ENCODE measurements at places on chromosomes 16 and 17.

GRCh38 chr16:58507195-58507962 lies 7.4 kb downstream of the NDRG4 start:
- DNase-seq = no peak

DNA sequence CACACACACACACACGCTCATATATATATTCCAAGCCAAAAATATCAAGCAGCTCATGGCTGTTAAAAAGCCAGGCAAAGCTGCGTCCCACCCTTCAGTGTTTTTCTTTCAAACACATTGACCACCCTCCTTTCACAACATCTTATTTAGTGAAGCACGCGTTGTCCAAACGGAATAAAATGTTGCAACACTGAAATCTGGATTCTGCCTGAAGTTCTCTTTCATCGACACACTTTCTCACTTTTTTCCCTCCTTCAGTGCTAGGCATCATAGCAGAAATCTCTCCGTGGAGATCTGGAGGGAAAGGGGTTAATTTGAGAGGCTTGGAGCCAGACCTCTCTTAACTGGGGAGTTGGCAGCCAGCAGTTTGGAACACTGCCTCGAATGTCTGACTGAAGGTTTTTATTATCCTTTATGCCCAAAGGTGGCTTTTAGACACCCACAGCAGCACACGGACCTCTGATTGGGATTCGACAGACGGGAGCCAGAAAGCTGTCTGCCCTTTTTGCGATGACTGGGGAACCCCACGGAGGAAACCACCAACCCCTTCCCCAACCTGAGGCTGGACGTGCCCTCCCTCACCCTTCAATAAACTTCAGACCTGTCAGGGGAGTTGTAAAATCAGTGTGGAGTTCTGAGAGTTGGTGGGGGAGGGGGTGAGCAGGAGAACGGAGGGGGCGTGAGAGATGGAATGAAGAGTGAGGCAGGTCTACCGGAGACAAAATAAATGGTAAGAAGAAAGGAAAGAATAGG lies 833.6 kb upstream of the SOX9 start:
- no peak for DNase-seq

DNA sequence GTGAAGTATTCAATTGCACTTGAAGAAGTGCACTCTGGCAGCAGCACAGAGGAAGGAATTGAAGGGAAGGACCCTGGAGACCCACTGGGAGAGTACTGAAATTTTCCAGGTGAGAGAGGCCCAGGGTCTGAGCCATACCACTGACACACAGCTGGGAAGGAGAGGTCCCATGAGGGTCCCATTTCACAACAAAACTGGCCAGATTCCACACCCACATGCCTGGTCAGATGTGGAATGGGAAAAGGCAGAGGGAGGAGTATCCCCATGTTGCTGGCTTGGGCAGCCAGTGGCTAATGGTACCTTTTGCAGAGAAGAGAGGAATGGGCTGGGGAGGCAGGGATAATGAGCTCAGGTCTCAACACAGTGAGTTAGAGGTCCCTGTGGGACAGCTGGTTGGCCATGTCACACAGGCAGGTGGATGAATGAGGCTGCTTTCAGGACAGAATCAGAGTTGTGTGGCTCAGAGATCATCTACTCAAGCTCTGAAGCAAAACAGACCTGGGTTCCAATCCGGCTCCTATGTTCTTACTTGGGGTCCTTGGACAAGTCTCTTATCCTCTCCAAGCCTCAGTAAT lies 26.2 kb upstream of the NGFR start:
- no peak for DNase-seq

DNA sequence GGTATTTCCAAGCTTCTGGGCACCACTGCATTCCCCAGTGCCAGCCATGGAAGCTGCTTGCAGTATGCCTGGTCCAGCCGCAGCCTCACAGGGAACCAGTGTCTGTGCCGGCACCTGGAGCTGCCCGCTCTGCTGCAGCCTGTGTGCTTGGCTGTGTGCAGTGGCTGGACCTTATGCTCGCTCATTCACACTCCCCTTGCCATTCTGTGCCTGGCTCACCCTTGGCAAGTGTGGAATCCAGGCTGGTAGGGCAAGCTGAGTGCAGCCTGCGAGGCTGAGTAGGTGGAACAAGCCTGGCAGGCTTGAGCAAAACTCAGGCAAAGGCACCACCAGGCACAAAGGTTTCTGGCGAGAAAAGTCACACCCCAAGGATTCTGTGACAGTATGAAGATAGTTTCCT lies 144.0 kb downstream of the MYO1D start:
- no peak for DNase-seq

- DNase-seq = no peak
Observed at GRCh38 chr16:56872863-56873391, 7.9 kb downstream of the SLC12A3 start.

DNA sequence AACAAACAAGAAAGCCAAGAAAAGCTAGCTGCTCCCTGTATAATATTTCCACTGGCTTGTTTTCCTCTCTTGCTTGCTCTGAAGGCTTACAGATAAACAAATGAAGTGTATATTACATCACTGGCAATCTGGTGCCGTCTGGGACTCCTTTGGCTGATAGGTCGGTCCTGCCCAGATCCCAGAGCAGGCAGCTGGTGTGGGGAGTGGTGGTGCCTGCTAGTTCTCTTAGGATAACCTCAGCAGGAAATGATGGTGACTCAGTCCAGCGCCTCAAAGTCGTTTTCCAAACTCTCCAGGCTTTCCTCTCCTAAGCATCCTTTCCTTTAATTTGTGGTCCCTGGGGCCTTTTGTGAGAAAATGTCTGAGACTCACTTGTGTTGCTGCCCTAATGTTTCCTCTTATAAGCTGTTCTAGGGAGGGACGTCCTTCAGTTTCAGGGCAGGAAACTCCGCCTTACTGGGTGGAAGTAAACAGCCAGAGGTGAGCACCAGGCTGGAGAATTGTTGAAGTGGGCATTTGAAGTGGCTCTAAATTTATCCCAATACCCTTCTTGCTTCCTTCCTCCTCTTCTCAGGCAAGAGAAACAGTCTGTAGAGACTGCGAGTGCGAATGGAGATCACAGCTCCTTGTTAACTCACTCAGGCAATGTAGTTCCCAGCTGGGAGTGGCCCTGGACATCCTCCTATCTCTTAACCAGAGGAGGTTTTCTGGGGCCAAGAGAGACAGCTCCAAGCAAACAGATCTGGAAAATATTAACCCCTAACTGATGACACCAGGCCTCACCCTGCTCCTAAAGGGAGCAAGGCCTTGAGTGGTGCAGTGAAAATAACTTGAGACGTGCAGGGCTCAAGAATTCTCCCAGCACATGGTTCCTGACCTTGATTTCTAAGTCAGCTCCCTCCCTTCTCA lies 34.9 kb downstream of the CD300LF start:
- no peak for DNase-seq

GRCh38 chr16:20004931-20005330 lies 68.8 kb downstream of the GPR139 start:
- DNase-seq = no peak

GRCh38 chr17:73291260-73291801 lies 20.5 kb downstream of the CDC42EP4 start:
- DNase-seq = no peak

Data from germinal center (tissue), 1 donor.